ENCODE measurements at places on chromosomes 7 and 10.

DNA sequence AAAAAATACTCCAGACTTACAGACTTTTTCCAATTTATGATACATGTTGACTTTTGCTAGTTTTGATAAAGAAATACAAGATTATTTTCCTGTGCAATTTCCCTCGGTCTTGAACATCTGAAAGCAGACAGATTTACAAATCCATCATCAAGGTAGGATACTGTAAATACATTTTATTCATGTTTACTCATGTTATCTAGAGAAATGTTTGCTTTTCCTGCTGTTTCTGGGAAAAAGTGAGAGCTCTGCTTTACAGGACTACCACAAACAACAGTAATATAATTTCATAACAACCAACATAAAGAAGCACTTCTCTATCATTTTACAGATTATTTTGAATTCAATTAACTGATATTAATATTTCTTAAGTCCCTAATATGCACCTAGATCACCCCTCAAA, 31.7 kb upstream of the CASD1 start:
- DNase-seq: no peak

- DNase-seq: no peak
These were observed 62.0 kb downstream of the GNAT3 start for GRCh38 chr7:80449836-80450235.

- DNase-seq: no peak
These were observed 95.1 kb downstream of the DKK1 start for GRCh38 chr10:52409195-52409594.

GRCh38 chr10:120156614-120157274, 264.2 kb downstream of the SEC23IP start:
- no peak for DNase-seq

GRCh38 chr10:129870474-129870757, 93.7 kb downstream of the EBF3 start:
- no peak for DNase-seq

- DNase-seq: no peak
These were observed 30.6 kb downstream of the SMNDC1 start for GRCh38 chr10:110274072-110274627.

- DNase-seq: no peak
These were observed 11.5 kb upstream of the NT5C2 start for GRCh38 chr10:103204353-103205255.

- DNase-seq: no peak
These were observed 151.8 kb upstream of the RHEB start for GRCh38 chr7:151671514-151671913.

DNA sequence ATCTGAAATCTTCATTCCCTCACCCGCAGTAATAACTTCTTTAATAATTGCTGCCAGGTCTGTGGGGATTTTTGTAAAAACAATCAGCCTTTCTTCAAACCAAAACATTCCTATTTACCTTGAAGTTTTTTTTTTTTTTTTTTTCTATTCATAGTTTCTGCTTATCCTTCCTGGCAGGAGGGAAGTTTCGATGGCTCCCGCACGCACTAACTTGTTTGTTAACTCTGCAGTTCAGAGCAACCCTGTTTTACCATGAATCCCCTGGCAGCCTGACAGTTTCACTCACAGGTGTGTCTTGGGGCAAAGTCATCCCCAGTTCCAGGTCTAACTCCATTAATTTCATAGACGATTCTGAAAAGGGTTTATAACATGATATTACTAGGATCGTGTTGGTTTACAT, 149.3 kb downstream of the KLF6 start:
- no peak for DNase-seq

Data from smooth muscle cell of the brain vasculature (primary cell).